Activated naive CD8-positive, alpha-beta T cell treated with anti-CD3 and anti-CD28 coated beads for 36 hours (primary cell): ENCODE measurements at places on chromosomes 5 and 9. TPM values are rescaled to one million over a fixed set of nuclear protein-coding genes. Genes with fewer than 3 reads are reported as not detected.

DNA sequence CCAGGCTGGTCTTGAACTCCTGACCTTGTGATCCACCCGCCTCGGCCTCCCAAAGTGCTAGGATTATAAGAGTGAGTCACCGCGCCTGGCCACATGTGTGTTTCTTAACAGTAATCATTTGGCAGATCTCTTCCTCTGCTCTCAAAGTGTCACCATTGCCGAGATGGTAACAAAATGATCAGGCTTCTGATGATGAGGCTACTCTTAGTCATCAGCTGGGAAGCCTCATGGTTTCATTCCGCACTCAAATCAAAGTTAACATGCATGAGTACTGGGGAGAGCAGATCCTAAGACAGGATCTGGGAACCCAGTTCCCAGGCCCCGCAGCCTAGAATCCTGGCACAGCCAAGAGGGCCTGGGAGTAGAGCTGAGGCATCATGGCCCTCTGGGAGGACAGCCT, 27.4 kb downstream of the BARHL1 start:
- H3K27me3 ChIP-seq, result no peaks in the 10 kb centered on the region
- H3K36me3 ChIP-seq, result peaks cover 53% of the 10 kb centered on the region
- no peak overlapping the region for H3K4me3 ChIP-seq
- no peak overlapping the region for H3K27ac ChIP-seq
- no peaks in the 10 kb centered on the region for H3K4me1 ChIP-seq
- no peak for DNase-seq

DNA sequence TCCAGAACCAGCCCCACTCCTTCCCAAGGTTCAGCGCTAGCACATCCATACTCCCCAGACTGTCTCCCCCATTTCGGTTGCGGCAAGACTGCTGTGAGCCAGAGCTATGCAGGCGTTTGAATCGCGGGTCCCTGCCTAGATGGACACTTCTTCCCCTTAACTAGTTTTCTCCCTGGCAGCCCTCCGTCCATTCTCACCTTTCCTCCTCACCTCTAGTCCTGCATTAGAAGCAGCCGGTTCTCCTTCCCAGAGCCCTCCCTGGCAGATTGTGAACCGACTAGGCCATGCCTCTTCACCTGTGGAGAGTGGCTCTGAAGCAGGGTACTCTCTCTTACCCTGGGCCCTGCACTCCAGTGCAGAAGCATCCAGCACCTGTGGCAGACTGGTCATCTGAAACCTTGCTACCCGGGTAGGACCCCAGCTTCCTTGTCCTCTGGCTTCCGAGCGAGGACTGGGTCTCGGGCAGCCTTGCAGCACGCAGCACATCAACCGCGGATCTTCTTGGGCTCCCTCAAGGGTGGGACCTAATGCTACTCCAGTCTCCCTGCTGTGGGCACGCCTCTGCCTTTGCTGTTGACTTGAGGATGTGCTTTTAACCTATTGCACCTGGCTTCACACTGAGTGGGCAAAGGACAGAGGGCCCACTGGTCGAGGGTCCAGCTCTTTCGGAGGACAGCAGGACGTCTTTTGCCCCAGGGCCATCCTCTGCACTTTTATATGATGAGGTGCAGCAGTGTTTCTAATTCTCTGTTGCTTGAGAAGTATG, 183.6 kb downstream of the AOPEP start:
- DNase-seq, result no peak
- no peaks in the 10 kb centered on the region for H3K36me3 ChIP-seq
- H3K27me3 ChIP-seq, result no peaks in the 10 kb centered on the region
- H3K27ac ChIP-seq, result no peak overlapping the region
- H3K4me1 ChIP-seq, result peaks cover 12% of the 10 kb centered on the region

GRCh38 chr9:133274236-133275104, 531 bp downstream of the ABO start:
- peaks cover 66% of the 10 kb centered on the region for H3K27me3 ChIP-seq
- no peak overlapping the region for H3K4me3 ChIP-seq
- DNase-seq, result no peak
- H3K4me1 ChIP-seq, result peaks cover 2% of the 10 kb centered on the region
- H3K27ac ChIP-seq, result no peak overlapping the region

GRCh38 chr5:176542596-176543427, 5.6 kb upstream of the RNF44 start:
- H3K27ac ChIP-seq, result peak overlapping the region; percentile 91
- H3K4me3 ChIP-seq, result peak overlapping the region; percentile 91
- DNase-seq, result peak; percentile 55
- H3K4me1 ChIP-seq, result peaks cover 65% of the 10 kb centered on the region
- H3K27me3 ChIP-seq, result no peaks in the 10 kb centered on the region

GRCh38 chr5:22850981-22851380, 2.2 kb downstream of the CDH12 start:
- DNase-seq, result no peak
- no peak overlapping the region for H3K4me3 ChIP-seq

DNA sequence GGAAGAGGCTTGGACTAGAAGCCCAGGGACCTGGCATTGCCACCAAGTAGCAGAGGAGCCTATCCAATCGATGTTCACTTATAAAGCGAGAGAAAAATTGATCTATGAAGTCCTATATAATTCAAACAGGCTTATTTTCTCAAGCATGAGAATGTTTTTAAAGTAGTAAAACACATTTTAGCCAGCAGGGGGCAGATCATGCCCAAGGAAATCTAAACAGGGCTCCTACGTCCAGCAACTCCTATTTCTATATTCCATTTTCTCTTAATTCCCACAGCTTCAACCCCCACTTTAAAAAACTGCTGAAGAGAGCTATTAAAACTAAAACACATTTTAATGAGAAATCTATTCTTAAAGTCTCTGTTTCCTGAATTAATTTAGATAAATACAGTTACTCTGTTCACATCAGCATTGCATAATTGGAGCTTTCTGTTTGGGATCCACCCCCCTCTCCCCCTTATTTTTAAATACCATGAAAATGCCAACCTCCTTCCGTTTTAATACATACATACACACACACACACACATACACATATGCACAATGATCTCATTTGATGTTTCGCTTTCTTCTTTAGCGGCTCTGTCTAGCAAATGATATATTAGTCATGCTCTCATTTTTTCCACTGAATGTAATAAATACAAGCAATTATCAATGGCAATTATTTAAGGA, 144.9 kb downstream of the MYO10 start:
- no peak overlapping the region for H3K27ac ChIP-seq
- no peaks in the 10 kb centered on the region for H3K36me3 ChIP-seq
- peak; percentile 4 for DNase-seq
- H3K4me1 ChIP-seq, result peaks cover 5% of the 10 kb centered on the region
- no peaks in the 10 kb centered on the region for H3K27me3 ChIP-seq
- H3K4me3 ChIP-seq, result no peak overlapping the region

GRCh38 chr5:76341651-76342334, 61.3 kb upstream of the IQGAP2 start:
- DNase-seq, result no peak
- H3K36me3 ChIP-seq, result no peaks in the 10 kb centered on the region
- no peak overlapping the region for H3K4me3 ChIP-seq
- H3K4me1 ChIP-seq, result peaks cover 8% of the 10 kb centered on the region
- H3K27ac ChIP-seq, result no peak overlapping the region
- H3K27me3 ChIP-seq, result no peaks in the 10 kb centered on the region

- H3K36me3 ChIP-seq, result no peaks in the 10 kb centered on the region
- H3K4me3 ChIP-seq, result no peak overlapping the region
- DNase-seq, result no peak
- no peak overlapping the region for H3K27ac ChIP-seq
- H3K4me1 ChIP-seq, result peaks cover 11% of the 10 kb centered on the region
Observed at GRCh38 chr5:10286162-10286861, 21.4 kb downstream of the CMBL start.

- H3K27me3 ChIP-seq, result peaks cover 7% of the 10 kb centered on the region
- no peak overlapping the region for H3K4me3 ChIP-seq
- H3K27ac ChIP-seq, result no peak overlapping the region
- peaks cover 3% of the 10 kb centered on the region for H3K4me1 ChIP-seq
Observed at GRCh38 chr5:88940713-88941112, 57.7 kb upstream of the MEF2C start.

GRCh38 chr9:29214154-29214689, 1640.9 kb upstream of the C9orf72 start:
- no peak for DNase-seq
- peaks cover 8% of the 10 kb centered on the region for H3K4me1 ChIP-seq
- H3K27ac ChIP-seq, result no peak overlapping the region
- H3K27me3 ChIP-seq, result peaks cover 65% of the 10 kb centered on the region

DNA sequence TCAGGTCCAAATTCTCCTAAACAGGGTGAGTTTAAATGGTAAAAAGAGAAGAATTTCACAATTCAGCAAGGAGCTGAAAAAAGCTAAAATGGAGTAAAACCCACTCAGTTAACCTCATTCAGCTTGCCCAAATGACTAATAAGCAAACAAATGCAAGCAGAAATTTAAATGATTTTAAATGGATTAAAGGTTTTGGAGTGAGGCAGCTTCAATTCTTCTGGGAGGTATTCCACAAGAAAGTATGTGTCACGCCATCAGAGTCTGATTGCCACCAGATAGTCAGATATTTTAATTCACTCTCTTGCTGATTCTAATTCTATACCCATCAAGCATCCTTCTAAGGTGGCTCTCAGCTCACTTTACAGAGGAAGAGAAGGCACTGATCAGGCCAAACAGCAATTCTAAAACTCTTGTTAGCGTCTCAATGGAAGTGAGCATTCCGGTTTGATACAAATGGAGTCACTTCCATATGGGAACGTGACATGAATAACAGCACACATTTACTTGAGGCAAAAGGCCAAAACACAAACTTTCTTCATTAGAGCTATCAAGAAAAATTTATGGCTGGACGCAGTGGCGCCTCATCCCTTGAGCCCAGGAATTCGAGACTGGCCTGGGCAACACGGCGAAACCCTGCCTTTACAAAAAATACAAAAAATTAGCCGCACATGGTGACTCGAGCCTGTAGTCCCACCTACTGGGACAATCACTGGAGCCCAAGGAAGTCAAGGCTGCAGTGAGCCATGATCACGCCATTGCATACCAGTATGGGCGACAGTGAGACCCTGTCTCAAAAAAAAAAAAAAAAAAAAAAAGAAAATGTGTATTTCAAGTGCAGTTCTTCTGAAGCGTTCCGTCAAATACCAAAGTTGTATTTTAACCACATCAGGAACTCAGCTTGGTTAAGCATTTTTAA, 2.0 kb downstream of the CLK4 start:
- H3K4me3 ChIP-seq, result peak overlapping the region; percentile 87
- peaks cover 3% of the 10 kb centered on the region for H3K27me3 ChIP-seq
- no peak for DNase-seq
- peaks cover 30% of the 10 kb centered on the region for H3K36me3 ChIP-seq
- H3K4me1 ChIP-seq, result peaks cover 32% of the 10 kb centered on the region
- peak overlapping the region; percentile 99 for H3K27ac ChIP-seq

GRCh38 chr5:17192191-17192590, 25.2 kb upstream of the BASP1 start:
- H3K4me3 ChIP-seq, result no peak overlapping the region
- DNase-seq, result no peak
- H3K27me3 ChIP-seq, result peaks cover 27% of the 10 kb centered on the region
- no peak overlapping the region for H3K27ac ChIP-seq

GRCh38 chr9:13446286-13446937, 166.9 kb upstream of the MPDZ start:
- no peaks in the 10 kb centered on the region for H3K27me3 ChIP-seq
- no peak overlapping the region for H3K27ac ChIP-seq
- no peaks in the 10 kb centered on the region for H3K36me3 ChIP-seq
- no peak overlapping the region for H3K4me3 ChIP-seq
- DNase-seq, result no peak
- no peaks in the 10 kb centered on the region for H3K4me1 ChIP-seq

GRCh38 chr5:56851258-56851941, 36.1 kb downstream of the MAP3K1 start:
- no peak overlapping the region for H3K4me3 ChIP-seq
- H3K27ac ChIP-seq, result no peak overlapping the region
- H3K4me1 ChIP-seq, result peaks cover 68% of the 10 kb centered on the region

DNA sequence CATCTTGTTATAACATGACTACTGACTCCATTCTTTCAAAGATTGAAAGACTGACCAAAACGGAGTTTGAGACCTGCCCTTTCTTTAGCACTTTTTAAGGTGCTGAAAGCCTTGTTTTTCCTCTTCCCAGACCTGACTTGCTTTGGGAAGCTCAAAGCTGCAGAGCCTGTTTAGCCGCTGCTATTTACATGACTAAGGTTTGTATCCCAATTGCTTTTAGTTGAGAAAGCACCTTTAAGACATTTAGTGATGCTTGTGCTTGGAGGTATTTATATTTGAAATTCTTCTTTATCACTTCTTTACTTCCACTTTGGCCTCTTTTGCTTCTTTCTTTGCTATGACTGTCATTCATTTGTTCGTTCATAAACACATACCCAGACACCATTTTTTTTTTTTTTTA, 182.6 kb upstream of the ELL2 start:
- DNase-seq, result no peak
- H3K27me3 ChIP-seq, result peaks cover 6% of the 10 kb centered on the region
- no peak overlapping the region for H3K4me3 ChIP-seq

DNA sequence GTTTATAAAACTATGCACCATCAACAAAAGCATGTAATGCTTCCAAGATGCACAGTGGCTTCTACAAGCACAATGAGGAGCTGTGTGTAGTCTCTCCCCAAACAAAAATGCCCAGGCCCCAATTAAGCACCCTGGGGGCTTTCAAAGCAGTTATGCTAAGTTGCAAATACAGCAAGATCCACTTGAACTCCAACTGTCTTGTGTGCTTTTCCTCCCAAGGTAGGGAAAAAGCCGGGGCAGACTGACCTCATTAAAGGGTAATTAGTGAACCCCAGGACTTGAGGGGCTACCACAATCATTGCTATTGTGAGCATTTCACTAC, 13.1 kb downstream of the ZNF608 start:
- H3K4me1 ChIP-seq, result no peaks in the 10 kb centered on the region
- H3K27ac ChIP-seq, result no peak overlapping the region
- no peaks in the 10 kb centered on the region for H3K36me3 ChIP-seq

DNA sequence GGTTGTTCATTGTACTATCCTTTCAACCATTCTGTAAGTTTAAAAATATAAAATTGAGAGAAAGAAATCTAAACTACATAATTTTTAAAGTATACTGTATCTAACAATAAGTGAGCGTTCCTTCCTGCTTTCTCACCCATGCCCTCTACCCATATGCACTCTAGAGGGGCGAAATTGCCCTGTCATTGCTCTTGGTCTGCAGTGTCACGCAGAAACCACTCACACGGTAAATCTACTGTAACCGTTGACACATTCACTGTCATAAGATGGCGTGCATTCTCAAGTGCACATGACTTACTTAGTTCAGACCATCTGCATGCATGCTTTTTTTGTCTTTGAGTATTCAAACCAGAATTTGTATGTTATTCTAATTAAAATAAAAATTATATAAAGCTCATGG, 55.7 kb upstream of the NIPBL start:
- no peaks in the 10 kb centered on the region for H3K4me1 ChIP-seq
- H3K27ac ChIP-seq, result no peak overlapping the region
- no peak overlapping the region for H3K4me3 ChIP-seq
- no peaks in the 10 kb centered on the region for H3K36me3 ChIP-seq

Gene SLC46A2
- not detected for total RNA-seq

Gene GABRA1
- not detected for total RNA-seq

Gene SLC36A2
- total RNA-seq, result not detected

Gene ZNF462
- not detected for total RNA-seq

Gene CTNNA1
- total RNA-seq, result 69.7 TPM

Gene INSL4
- not detected for total RNA-seq

Gene MYMK
- total RNA-seq, result not detected

Gene FAF2
- 38.1 TPM for total RNA-seq

Gene FOXD1
- total RNA-seq, result 0.58 TPM

Gene SLC27A4
- 22.8 TPM for total RNA-seq

Gene PHF24
- 0.30 TPM for total RNA-seq

Gene SLC27A6
- not detected for total RNA-seq

Gene RORB
- total RNA-seq, result 0.04 TPM
